ENCODE measurements at places on chromosomes 6 and 20. TPM values are rescaled to one million over a fixed set of nuclear protein-coding genes. Genes with fewer than 3 reads are reported as not detected.

DNA sequence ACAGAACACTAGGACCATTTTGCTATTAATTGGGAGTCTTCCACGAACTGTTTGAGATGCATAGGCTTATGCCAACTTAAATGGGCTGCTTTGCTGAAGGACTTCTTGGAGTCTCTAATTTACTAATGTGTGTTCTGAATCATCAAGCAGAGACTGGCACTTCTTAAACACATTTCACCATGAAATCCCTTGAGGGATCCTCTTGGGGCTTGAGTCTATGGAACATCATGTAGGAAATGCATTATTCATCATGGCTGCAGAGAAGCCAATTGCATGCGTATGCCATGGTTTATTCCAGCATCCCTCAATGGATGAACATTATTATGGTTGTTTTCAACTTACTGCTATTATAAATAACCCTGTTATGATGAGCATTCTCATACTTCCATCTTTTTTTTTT lies 73.4 kb downstream of the FGD2 start:
- H3K27me3 ChIP-seq, result no peaks in the 10 kb centered on the region
- H3K4me3 ChIP-seq, result no peak overlapping the region
- no peaks in the 10 kb centered on the region for H3K36me3 ChIP-seq

Gene TP53INP2
- 1.3 TPM for total RNA-seq

GRCh38 chr6:18055714-18056382 lies 66.6 kb downstream of the NHLRC1 start:
- H3K36me3 ChIP-seq, result no peaks in the 10 kb centered on the region
- H3K4me3 ChIP-seq, result no peak overlapping the region
- no peak overlapping the region for H3K27ac ChIP-seq
- no peaks in the 10 kb centered on the region for H3K4me1 ChIP-seq
- peaks cover 7% of the 10 kb centered on the region for H3K27me3 ChIP-seq
- DNase-seq, result no peak

DNA sequence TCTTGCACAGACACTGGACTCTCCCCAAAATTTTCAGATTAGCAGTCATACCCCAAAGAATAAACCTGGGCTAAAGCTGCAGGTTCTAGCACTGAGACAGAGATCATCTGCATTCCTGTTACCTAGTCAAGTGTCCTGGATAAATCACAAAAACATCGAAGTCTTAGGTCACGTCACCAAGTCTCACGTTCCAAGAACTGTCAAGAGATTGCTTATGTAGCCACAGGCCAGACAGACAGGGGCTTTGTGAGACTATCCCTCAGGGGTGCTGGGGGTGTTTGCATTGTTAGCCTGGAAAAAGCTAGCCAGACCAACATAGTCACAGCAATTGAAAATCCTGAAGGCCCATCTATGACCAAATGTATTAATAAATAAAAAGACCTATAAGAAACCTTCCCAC lies 243.1 kb upstream of the PREP start:
- H3K4me3 ChIP-seq, result no peak overlapping the region
- peak overlapping the region; percentile 84 for H3K27ac ChIP-seq
- H3K27me3 ChIP-seq, result peaks cover 6% of the 10 kb centered on the region
- no peak for DNase-seq

DNA sequence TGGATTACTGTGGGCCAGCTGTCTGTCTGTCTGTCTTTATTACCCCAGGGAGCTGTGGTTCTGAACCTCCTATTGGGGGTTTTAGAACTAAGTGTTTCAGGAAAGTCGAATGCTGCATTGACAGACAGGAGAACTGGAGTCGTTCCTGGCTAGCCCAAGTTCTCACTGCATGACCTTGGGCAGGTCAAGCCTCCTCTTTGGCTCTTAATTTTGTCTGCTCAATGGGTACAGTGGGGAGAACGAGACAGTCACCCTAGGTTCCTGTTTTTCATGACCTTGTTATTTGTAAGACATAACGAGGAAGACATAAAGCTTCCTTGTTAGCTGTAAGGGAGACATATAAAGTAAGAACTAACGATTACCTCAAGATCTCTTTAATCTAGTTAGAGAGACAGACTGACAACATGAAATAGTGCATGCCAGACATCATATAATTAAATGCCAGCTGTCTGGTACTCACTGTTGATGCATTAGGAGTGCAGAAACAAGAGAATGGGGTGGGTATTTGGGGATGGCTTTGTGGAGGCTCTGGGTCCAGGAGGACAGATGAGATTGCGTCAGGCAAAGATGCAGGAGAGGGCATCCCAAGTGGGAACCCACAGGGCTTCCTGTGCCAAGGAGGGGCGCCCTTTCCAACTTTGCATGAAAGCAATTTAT lies 3.7 kb upstream of the CCDC167 start:
- no peak overlapping the region for H3K4me3 ChIP-seq
- H3K27ac ChIP-seq, result peak overlapping the region; percentile 95
- H3K4me1 ChIP-seq, result peaks cover 68% of the 10 kb centered on the region
- H3K27me3 ChIP-seq, result no peaks in the 10 kb centered on the region

All from activated CD4-positive, alpha-beta T cell treated with anti-CD3 and anti-CD28 coated beads, Interleukin-2, amount 10 ng/mL, durations not matched to agents 7 days and 5 days (primary cell).